ENCODE measurements at places on chromosomes 6 and 20.

GRCh38 chr6:64998204-64998603 lies 708.8 kb downstream of the EYS start:
- no peak for DNase-seq

GRCh38 chr6:26272171-26272637 lies 92.8 kb upstream of the BTN3A2 start:
- DNase-seq: peak; percentile 76

DNA sequence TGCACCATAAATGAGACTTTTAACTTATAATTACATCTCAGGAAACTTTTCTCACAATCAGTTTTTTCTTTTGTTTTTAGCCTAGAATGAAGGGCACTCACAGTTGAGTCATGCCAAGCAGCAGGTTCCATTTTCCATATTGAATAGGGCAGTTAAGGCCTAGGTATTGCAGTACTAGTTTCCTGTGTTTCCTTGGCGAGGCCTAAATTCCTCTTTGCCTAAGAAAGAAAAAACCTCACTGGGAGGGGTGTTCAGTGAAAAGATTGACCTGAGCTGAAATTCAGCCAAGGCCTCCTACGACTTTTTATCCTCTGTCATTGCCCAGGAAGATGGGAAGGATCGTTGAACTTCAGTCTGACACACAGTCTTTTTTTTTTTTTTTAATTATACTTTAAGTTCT lies 85.5 kb downstream of the IMPG1 start:
- DNase-seq: no peak

- no peak for DNase-seq
Observed at GRCh38 chr20:49573900-49574416, 6.0 kb upstream of the PTGIS start.

GRCh38 chr6:23447731-23448130 lies 678.3 kb upstream of the NRSN1 start:
- DNase-seq: no peak

All from GM12865 (cell line).